ENCODE measurements at places on chromosomes 6 and 20.
A peak's percentile ranks its signal among the peaks of the same experiment; 100 is the strongest.

DNA sequence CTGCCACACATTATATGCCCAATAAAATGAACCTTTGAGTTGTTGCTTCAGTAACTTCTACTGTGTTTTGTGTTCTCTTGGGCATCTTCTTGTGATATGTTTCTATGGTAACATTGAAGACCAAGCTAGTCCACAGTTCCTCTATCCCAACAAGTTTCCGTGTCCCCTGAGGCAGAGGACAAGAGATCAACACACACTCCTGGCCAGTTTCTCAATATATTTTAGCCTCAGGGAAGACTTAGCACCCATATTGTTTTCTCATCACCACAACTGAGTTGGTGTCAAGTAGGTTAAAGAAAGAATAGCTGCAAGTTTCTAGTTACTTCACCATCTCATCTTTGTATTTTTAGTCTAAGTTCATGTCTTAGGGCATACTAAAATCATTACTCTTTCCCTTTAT lies 277.5 kb downstream of the UST start:
- no peak for DNase-seq

DNA sequence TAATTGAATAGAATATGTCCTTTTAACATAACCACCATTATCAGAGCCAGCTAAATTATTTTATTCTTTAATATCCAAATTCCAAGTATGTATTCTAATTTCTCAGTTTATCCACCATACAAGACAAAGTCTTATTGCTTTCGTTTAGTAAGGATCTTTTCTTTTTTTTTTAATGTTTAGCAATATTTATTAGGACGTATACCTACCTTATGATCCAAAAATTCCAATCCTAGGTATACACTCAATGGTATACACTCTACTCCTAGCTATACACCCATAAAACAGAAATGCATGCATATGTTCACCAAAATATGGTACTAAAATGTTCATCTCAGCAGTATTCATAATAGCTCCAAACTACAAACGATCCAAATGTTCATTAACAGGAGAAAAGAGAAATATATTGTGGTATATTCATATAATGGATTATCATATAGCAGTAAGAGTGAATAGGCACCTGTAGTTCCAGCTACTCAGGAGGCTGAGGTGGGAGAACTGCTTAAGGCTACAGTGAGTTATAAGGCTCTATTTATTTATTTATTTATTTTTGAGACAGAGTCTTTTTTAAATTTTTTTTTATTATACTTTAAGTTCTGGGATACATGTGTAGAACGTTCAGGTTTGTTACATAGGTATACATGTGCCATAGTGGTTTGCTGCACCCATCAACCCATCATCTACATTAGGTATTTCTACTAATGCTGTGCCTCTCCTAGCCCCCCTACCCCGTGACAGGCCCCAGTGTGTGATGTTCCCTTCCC lies 17.3 kb downstream of the TNFAIP3 start:
- no peak for DNase-seq

DNA sequence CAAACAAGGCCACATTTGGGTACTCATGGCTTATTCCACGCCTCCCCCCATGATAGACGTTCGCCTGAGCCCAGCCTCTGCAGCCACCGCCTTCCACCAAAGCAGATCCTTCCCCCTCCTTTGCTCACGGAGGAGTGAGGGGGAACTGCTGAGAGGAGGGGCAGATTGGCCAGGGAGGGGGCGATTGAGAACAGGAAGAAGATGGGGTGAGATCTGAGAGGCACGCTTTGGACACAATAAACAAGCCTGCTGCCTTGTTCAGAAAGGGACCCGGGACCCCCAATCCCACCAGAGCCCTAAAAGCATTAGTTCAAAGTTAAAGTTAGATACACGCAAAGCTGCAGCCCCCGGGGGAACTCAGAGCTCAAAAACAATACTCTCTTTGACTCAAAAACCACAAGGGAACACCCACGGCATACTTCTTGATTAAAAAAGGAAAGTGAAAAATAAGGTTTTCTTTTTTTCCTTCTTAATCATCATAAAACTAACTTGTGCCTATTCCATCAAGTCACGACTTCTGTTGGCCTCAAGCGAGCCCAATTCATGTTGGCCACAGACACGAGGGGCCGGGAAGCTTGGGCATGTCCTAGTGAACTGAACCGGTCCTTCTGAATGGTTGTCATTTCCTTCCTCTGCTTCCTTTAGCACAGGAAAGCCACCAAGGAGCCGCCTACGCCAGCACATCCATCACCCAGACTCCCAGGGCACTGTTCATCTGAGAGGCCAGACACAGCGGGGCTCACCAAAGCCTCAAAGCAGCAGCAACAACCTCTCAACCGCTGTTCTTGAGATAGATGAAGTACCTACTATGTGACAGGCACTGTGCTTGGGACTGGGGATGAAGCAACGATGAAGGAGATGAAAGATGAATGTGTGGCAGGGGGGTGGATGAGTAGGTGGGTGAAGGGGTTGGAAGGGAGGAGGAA lies 44.7 kb downstream of the NFATC2 start:
- peak; percentile 65 for DNase-seq

GRCh38 chr6:165441181-165441580 lies 131.8 kb upstream of the C6orf118 start:
- no peak for DNase-seq

- peak; percentile 26 for DNase-seq
These were observed 101.7 kb upstream of the PMEPA1 start for GRCh38 chr20:57811374-57812020.

DNA sequence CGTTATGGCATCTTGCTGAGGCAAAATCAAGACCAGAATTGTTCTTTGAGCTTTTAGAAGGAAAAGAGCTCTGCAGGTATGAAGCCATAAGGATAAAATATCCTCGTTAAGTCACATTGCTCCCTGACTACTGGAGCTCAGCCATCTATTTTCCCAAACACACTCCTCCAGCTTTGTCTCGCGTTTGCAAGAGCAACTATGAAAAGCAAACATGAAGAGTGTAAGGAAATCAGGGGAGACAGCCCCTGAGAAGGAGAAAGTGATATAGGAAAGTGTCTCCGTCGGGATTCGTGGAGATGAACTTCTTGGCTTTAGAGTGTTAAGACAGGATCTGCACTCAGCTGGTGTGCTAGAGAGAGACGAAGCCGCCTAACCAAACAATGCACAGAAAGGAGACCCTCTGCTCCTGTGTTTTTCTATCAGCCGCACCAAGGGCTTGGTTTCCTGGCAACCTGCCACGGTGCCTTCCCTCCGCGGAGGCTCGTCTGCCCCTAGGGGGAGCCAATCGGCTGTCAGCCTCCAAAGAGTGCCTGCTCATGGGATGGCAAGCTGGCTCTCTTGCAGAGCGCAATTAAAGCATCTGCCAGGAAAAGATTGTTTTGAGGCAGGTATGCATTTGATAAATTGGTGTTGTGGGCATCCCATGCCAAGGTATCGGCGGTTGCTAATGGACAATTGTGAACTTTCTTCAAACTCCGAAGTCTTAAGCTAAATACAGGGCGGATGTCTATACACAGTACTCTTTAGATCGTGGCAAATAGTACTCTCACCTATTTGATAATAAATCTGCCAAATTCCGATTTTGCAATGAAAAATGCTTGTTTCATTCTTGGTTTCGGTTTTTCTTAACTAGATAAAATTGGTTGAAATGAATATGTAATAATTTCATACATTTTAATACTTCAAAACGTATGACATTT lies 603.2 kb downstream of the RNF144B start:
- peak; percentile 20 for DNase-seq

- no peak for DNase-seq
These were observed 84.9 kb downstream of the ATXN1 start for GRCh38 chr6:16676376-16676775.

DNA sequence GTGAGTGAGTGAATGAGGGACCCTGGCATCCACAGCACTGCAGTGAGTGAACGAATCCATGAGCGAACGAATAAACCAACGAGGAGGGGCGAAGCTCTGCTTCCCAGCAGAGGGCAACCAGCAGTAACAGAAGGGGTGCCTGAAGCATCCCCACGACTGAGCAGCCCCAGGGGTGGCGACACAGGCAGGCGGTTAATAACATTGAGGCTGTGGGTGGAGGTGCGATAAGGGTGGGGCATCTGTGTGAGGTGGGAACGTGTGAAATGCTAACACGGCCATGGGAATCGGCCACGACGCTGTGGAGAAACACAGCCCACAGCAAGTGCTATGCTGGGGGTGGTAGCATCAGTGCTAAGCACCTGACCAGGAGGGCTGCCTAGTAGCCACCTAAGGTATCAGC lies 75.9 kb downstream of the TAF4 start:
- DNase-seq = no peak

GRCh38 chr6:71299541-71300470 lies 11.2 kb downstream of the OGFRL1 start:
- no peak for DNase-seq

DNA sequence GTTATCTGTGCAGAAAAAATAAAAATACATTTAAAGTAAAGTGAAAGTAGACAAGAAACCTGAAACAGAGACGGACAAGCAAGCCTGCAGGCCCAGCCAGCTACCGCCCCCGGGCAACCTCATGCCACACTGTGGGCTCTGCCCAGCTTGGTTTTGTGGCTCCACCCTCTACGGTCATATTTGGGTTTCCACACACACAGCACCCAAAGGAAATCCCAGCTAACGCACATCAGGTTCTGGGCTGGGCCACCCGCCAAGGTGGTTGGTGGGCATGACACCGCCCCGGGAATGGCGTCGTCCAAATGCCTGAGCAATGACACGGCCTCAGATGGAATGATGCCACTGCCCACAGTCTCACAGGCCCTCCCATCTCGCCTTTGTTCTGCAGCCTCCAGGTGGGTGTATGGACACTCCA lies 22.9 kb downstream of the FAM110A start:
- DNase-seq = peak; percentile 99

GRCh38 chr6:2126351-2126750 lies 119.1 kb downstream of the GMDS start:
- DNase-seq = no peak

DNA sequence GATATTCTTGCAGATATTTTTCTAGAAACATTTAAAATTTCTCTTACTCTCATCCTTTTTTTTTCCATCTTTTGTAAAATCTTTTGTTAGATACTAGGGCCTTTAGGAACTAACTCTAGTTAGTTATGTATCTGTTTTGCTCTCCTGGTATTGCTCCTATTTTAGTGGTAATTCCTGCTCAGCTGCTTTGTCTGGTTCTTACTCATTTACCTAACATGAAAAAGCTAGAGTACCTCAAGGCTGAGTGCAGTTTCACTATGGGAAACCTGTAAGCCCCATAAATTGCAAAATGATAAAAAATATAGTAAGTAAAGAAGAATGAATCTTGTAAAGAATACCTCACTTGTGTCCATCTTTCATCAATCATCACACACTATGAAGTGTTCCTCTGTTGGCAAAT lies 1602.0 kb downstream of the GRIK2 start:
- DNase-seq = no peak

GRCh38 chr20:36544134-36545018 lies 3.1 kb downstream of the MYL9 start:
- DNase-seq = no peak
